ENCODE measurements at places on chromosomes 1 and 21.
A peak's percentile ranks its signal among the peaks of the same experiment; 100 is the strongest.

DNA sequence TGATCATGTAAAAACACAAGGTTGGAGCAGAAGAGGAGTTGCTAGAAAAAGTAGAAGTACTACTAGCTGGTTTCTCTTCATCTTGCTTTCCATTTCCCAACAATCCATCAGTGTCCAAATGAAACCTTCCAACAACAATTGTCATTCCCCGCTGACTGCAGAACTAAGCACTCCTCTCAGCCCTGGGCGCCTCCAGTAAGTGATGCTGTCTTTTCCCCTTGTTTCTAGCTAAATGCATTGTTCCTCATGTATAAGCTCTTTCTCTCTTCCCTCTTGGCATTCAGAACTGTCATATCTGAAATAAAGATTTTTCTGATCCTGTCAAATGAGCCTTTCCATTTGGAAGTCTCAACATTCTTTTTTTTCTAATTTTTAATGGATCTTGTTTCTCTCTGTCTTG, 68.7 kb downstream of the FCRL5 start:
- DNase-seq: no peak

GRCh38 chr1:55374801-55375616, 159.8 kb upstream of the USP24 start:
- no peak for DNase-seq

GRCh38 chr1:58395355-58395754, 151.2 kb downstream of the OMA1 start:
- no peak for DNase-seq

GRCh38 chr21:43825936-43826622, 36.7 kb downstream of the RRP1 start:
- DNase-seq: no peak

GRCh38 chr1:43402089-43402865, 12.6 kb downstream of the SZT2 start:
- no peak for DNase-seq

DNA sequence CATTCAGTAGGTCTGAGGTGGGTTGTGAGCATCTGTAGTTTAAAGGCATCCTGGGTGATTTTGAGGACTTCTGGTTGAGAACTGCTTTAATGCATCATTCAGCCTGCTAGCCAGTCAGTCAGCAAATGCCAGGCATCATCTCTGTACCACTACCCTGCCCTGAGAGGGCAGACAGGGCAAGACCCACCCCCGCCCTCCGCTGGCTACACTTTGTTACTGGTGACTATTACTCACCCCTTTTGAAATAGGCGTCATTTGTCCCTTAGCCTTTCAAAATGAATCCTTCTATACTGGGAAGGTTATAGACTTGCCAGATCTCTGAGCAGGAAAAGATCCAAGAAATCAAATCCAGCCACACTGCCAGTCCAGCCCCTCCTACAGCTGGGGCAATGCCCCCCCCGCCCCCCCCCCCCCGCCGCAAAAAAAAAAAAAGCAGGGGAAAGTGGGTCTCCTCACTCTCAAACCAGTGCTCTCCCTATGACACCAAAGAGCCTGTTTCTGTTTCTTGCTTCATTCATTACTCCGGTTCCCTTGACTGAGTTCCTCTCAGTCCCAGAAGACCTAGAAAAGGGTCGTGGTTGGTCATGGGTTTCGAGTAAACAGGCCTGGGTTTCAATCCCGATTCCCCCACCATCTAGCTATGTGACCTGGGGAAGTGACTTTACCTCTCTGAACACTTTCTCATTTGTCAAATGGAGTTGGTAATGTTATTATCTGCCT, 4.4 kb downstream of the SELENON start:
- no peak for DNase-seq

DNA sequence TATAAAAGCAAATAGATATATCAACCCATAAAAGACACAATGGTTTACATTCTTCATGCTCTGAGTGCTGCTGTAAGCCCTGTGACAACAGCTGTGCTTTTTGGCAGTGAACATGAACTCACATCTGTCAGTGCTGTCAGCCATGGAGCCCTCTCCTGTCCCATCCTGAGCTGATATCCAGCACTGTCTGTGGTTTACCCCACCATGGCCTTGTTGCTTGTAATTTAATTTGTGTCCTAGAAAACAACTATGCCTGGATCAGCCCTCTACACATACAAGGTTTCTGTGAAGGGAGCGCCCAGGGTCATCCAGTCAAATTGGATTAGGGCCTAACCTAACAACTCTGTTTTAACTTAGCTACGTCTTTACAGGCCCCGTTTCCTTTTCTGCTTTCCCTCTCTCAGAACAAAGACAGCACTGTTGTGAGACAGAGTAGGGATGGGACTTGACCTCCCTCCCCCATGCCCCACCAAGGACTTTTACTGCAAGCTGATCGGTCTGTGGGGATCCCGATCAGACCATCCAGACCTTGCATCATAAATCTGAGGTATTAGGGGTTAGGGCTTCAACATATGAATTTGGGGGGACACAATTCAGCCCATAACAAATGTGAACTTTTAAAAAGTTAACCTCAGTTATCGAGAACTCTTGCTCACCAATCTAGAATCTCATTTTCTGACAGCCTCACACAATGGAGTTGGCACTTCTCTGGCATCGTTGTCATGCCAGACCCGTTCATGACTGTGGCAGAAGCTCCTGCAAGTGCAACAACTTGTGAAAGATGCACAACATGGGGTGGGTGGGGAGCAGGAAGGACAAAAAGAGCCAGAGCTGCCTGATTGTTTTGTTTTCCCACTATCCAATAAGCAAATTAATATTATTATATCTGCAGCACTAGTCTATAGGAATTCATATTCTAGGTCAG, 16.4 kb upstream of the SLC44A3 start:
- DNase-seq: no peak

GRCh38 chr1:11447903-11448302, 31.1 kb upstream of the DISP3 start:
- no peak for DNase-seq

GRCh38 chr1:101115112-101115511, 89.5 kb upstream of the DPH5 start:
- DNase-seq: no peak

GRCh38 chr1:73033640-73034039, 751.3 kb upstream of the NEGR1 start:
- DNase-seq: no peak

GRCh38 chr1:61264825-61265242, 182.5 kb downstream of the NFIA start:
- DNase-seq: no peak

- peak; percentile 24 for DNase-seq
Measured at GRCh38 chr1:156750191-156750672, 1.2 kb downstream of the HDGF start.

- DNase-seq: no peak
Measured at GRCh38 chr1:209601809-209602657, 18.5 kb downstream of the CAMK1G start.

GRCh38 chr1:197637406-197637805, 137.9 kb downstream of the DENND1B start:
- no peak for DNase-seq

GRCh38 chr1:115006191-115006590, 23.4 kb upstream of the TSHB start:
- no peak for DNase-seq

GRCh38 chr1:240136402-240136801, 44.7 kb downstream of the FMN2 start:
- no peak for DNase-seq

GRCh38 chr1:176854121-176854520, 310.4 kb downstream of the ASTN1 start:
- DNase-seq: no peak

DNA sequence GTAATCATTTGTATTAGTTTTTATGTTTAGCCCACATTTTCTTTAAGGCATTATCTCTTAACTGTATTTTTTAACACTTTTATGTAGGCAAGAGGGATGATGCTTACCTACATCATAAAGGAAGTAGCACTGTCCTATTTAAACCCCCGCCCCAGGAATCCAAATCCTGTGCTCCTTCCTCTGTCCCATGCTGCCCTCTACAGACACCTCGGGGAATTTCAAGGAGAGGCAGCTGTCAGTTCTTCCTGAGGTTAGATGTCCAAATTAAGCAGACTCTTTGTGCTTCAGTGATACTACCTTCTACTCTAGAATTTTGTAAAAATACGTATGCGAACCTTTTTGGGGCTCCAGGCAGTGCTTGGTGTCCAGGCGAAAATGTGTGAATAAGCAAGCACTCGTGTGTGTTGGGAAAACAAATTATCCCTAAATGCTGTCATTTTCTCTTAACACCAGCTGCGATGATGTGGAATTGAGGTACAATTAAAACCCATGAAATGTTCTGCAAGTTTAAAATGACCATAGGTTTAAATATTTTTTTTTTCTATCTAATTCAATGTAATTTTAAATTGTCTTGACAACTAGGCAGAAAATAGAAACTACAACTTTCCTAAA, 19.2 kb downstream of the CRCT1 start:
- DNase-seq: no peak

DNA sequence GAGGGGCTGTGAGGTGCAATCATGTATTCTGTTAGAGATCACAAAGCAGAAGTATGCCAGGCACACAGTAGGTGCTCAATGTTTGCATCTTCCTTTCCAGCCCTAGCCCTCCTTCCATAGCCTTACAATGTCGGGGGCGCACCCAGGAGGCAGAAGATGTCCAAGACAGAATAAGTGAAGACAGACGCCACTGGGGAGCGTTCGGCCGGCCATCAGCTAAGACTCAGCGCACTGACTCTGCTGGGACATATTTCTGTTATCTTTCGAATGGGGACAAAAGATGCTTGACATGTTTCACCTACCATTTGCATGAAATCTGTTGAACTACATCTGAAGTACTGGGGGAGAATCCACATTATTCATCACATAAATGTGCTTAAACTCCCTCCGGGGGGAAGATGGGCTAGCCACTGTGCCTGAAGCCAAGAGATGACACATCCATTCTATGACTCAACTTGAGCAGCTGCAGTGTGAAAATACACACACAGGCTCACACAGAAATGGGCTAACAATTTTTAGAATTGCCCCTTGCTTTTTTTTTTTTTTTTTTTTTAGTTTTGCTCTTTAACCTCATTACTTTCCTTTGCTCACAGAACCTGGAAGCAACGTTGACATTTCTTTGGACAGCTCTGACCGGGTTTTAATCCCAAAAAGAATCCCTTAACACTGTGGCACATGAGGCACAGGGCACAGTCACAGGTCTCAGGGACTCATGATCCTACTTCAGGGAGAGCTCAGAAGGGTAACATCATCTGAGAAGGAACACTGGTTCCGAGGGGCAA, 7.9 kb downstream of the TIAM1 start:
- no peak for DNase-seq

DNA sequence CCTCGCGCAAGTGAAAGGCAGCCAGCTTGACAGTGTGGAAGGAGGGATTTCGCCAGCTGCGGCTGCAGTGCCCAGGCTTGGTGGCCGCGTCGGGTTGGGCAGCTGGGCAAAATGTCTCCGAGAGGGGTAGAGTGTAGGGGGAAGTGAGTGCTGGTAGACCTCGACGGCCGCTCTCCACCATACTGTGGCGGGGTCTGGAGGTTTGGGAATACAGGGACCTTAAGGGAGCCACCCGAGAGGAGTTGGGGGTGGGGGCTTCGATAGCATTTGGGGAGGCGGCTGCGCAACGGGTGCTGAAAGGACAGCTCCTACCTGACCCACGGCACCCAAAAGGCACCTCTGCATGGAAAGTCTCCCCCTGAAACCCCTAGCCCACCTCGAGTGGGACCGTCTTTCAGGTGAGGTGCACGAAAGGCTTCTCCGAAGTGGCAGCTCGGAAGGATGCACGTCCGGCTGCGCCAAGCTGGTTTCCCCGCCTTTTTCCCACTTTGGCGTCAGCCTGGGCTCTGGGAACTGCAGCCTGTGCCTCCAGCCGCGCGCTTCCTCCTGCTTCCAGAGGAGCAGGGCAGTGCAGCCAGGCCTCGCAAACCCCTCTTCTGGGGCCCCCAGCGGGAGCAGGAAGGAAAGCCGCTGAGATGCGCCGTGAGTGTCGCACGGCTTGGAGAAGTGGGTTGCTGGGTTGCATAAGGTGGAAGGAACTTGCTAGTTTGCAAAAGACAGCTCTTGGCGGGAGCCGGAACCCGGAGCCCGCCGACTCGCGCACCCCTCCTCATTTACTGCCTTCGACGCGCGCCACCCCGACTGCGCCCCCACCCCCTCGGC, 531 bp upstream of the HMGN2 start:
- DNase-seq: peak; percentile 15

All from T-helper 2 cell (primary cell).